NCI-H1048 (cell line): ENCODE measurements at places on chromosomes 2 and 18.

- no peak for DNase-seq
Observed at GRCh38 chr2:54903736-54904554, 146.3 kb downstream of the RTN4 start.

DNA sequence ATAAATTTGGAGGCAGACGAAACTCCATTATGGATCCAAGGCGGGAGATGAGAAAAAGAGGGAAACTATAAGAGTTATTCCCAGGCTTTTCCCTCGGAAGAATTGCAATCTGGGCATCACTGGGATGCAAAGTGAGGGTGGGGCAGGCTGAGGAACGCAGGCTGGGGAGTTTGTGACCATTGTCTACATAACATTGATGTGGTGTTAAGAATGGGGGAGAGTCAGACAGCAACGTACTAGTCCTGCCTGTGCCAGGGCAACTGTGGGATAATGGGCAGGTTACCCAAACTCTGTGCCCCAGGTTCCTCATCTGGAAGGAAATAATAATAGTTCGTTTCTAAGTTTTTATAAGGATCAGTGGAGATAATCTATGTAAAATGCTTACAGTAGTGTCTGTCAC is 84.4 kb upstream of the SIX2 start:
- DNase-seq = no peak

DNA sequence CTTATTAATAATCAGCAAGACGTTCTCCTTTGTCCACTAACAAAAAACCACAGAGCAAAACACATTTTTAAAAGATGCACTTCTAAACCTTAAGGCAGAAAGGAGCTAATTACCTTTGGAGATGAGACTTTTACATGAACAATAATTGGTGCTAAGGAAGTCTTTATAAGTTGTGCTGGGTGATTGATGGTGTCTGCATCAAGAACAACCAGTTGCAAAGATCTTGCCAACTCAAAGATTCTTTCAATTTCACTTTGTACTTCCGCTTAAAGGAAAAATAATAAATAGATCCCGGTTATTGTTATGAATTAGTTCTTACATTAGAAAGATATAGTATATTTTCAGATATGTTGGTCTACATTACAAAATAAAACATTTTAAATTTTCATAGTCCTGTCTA is 26.9 kb upstream of the ARL5A start:
- DNase-seq = no peak

DNA sequence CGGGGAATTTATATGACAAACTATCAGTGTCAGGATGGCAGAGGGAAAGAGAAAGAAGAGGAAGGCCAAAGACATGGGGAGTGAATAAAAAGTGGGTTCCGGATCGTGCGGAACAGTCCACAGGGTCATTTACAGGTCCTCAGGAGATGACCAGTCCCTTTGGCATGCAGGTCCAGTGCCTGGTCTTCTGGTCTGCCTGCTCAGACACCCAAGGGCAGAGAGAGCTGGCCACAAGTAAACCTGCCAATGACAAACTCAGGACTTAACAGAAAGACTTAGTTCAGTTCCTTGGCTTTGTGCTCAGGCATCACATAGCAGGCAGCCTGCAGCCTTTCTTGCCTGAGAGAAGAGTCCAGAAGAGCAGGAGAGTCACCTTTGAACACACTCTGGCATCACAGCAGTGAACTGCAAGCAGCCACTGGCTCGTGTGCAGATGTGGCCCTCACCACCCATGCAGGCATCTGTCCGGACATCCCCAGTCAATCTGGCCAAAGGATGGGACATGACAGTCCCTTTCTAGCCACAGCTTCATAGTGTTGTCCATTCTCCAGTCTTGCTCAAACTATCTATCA is 14.0 kb downstream of the TMEM127 start:
- DNase-seq = no peak
